Sigmoid colon (tissue), 7 donors: ENCODE measurements at places on chromosomes 6 and 20. TPM values are rescaled to one million over a fixed set of nuclear protein-coding genes. Genes with fewer than 3 reads are reported as not detected.

STK38 gene
- 36.0 TPM for total RNA-seq

TMEM74B gene
- not detected for total RNA-seq

- no peak for DNase-seq
These were observed 27.2 kb downstream of the DSE start for GRCh38 chr6:116397914-116398313.

EYA4 gene
- total RNA-seq = 6.4 TPM

GRCh38 chr20:31494131-31494530 is 19.0 kb downstream of the REM1 start:
- DNase-seq = no peak

DNA sequence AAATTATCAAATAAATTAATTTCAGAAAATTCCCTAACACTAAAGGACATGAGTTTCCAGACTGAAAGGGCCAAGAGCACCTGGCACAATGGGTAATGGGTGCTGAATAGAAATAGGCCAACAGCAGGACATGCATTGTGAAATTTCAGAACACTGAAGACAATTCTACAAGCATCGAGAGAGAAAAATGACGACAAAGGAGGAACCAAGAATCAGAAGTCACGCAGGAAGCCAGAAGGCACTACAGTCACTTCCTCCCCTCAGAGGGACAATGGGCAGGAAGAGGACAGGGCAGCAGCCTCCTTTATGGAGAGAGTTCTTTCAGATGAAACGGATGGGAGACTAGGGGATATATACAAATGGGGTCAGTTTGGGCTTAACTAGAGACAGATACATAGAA is 29.6 kb downstream of the PCNA start:
- DNase-seq = no peak

GRCh38 chr6:50390416-50390815 is 322.9 kb upstream of the TFAP2D start:
- DNase-seq = no peak

- no peak for DNase-seq
These were observed 19.4 kb downstream of the TMEM200A start for GRCh38 chr6:130385064-130385695.

GRCh38 chr6:100774681-100775080 is 106.4 kb downstream of the ASCC3 start:
- no peak for DNase-seq

GRCh38 chr6:11625302-11625701 is 87.8 kb downstream of the TMEM170B start:
- no peak for DNase-seq

SIRPB1 gene
- 0.36 TPM for total RNA-seq

MPC1 gene
- total RNA-seq = 52.9 TPM

HTR1B gene
- total RNA-seq = 0.68 TPM
